ENCODE measurements at places on chromosomes 7 and 10. TPM values are rescaled to one million over a fixed set of nuclear protein-coding genes. Genes with fewer than 3 reads are reported as not detected.

GRCh38 chr10:22690614-22691431 lies 23.6 kb downstream of the PIP4K2A start:
- no peak for DNase-seq
- no peaks in the 10 kb centered on the region for H3K36me3 ChIP-seq
- no peak overlapping the region for H3K27ac ChIP-seq
- no peaks in the 10 kb centered on the region for H3K27me3 ChIP-seq

DNA sequence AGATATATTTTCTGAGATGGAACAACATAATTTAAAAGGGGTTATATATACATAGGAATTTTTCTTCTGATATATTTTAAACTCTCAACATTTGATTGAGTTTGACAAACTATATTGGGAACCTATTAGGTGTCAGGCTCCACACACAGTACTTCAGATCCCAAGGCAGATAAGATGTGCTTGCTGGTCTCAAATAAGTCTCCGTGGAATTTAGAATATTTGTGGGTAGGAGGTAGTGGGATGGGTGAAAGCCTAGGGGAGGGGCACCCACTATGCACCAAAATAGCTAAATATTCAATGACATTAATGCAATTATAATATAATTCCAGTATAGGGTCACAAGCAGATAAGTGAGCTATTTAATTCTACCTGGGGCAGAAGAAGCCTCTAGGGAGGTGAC lies 81.5 kb downstream of the ARL4A start:
- no peak for DNase-seq
- H3K4me3 ChIP-seq, result no peak overlapping the region
- no peak overlapping the region for H3K27ac ChIP-seq
- peaks cover 11% of the 10 kb centered on the region for H3K4me1 ChIP-seq

GRCh38 chr10:59624951-59625350 lies 84.7 kb downstream of the SLC16A9 start:
- H3K36me3 ChIP-seq, result no peaks in the 10 kb centered on the region
- H3K27me3 ChIP-seq, result no peaks in the 10 kb centered on the region
- H3K4me3 ChIP-seq, result no peak overlapping the region
- no peak overlapping the region for H3K27ac ChIP-seq
- H3K4me1 ChIP-seq, result no peaks in the 10 kb centered on the region
- no peak for DNase-seq

DNA sequence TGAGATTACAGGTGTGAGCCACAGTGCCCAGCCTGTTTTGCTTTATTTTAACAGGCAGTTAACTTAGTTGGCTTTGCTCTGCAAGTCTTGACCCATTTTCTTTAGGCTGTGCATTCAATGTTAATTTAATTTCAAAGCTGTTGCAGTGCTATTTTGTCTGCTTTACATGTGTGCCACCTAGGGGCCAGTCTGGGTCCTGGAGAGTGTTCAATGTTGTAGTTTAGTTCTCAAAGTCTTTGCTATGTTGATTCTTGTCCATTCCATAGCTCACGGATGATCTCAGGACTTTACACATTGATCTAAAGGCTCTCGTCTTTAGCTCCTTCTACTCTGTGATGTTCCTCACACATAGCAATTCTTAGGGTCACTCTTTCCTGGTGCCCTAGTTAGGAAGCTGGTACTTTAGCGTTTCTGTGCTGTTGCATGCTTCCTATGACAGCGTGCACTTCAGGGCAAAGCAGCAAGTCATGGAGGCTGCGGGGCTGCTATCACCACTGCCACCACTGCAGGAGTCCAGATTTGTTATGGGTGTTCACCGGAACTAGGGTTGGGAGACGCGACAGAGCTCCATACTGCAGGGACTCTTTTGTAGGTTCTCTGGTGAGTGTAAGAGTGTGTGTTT lies 16.4 kb upstream of the ABCA13 start:
- H3K4me1 ChIP-seq, result no peaks in the 10 kb centered on the region
- DNase-seq, result no peak
- no peak overlapping the region for H3K4me3 ChIP-seq
- no peaks in the 10 kb centered on the region for H3K27me3 ChIP-seq
- no peak overlapping the region for H3K27ac ChIP-seq

EN2 gene
- total RNA-seq, result 0.27 TPM

DNA sequence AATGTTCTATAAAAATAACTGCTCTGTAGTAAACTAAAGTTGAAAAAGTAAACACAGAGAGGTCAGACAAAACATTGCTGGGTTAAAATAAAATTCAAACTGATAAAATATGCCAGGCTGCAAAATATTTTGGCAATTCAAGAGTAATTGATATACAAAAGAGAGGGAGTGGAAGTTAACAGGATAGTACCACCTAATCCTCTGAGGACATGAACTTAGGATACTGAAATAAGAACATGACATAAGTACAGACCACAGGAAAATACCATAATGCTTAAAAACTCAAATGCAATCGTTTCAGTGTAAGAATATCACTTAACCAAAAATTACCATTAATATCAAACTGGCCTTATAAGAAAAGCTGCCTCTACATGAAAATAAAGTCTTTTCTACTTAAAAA lies 37.6 kb upstream of the GPR22 start:
- no peak overlapping the region for H3K4me3 ChIP-seq
- H3K27me3 ChIP-seq, result no peaks in the 10 kb centered on the region

DNA sequence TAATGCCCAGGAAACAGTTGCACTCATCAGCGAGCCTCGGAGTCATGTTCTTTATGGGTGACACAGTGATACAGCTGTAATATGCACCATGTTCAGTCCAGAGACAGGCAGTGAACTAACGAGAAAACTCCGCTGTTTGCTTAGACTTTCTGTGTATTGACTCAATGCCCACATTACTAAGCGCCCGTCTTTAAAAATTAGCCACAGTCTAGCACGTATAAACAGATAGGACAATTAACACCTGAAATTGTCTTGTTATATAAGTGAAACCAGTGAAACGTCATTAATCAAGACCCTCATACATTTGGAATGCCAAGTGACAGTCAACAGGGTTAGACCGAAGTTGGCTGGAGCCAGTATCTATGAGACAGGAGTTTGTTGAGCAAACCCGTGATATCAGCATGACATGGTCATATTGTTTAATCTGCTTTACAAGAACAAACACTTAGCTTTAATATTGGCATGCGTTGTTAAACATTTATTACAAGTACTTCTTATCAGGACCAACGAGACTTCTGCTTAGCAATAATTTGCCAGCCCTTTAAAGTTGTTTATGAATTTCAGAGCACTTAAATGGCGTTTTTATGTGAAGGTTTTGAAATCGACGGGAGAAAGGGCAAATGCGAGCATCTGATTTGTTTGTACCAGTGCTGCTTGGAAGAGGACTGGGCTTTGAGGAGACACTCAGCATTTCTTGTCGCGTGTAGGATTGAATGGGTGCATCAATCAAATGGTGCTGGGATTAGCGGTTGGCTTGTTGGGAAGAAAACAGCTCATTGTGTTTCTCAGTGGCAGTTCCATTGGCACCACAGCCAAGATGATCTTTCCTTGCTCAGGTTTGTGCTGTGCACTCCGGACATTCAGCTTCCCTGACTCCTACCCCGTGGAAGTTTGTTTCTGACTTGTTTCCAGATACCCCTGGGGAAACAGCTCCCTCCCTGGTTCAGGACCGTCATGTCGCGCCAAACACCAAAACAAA lies 56.3 kb downstream of the CAMK1D start:
- no peak for DNase-seq
- H3K27me3 ChIP-seq, result no peaks in the 10 kb centered on the region
- H3K36me3 ChIP-seq, result no peaks in the 10 kb centered on the region
- H3K27ac ChIP-seq, result no peak overlapping the region

DNA sequence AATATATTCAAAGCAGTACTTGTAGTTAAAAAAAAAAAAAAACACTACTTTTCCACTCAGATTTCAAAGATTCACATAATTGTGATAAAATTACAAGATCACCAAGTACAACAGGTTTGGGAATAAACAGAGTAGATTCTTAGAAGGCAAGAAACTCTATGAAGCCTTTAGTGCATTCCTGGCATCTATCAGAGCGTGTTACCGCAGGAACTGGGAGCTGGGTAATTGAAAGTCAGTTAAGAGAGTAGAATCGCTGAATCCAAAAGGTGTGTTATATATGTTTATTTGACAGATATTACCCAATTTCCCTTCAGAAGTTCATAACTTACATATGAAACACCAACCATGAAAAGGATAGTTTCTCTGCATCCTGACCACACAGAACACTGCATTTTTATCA lies 159.2 kb upstream of the PLXNA4 start:
- DNase-seq, result no peak
- no peak overlapping the region for H3K4me3 ChIP-seq
- H3K27ac ChIP-seq, result no peak overlapping the region
- H3K36me3 ChIP-seq, result no peaks in the 10 kb centered on the region

GRCh38 chr7:108375668-108376067 lies 80.6 kb downstream of the NRCAM start:
- no peak for DNase-seq
- no peak overlapping the region for H3K27ac ChIP-seq
- H3K4me1 ChIP-seq, result no peaks in the 10 kb centered on the region
- H3K36me3 ChIP-seq, result no peaks in the 10 kb centered on the region

DNA sequence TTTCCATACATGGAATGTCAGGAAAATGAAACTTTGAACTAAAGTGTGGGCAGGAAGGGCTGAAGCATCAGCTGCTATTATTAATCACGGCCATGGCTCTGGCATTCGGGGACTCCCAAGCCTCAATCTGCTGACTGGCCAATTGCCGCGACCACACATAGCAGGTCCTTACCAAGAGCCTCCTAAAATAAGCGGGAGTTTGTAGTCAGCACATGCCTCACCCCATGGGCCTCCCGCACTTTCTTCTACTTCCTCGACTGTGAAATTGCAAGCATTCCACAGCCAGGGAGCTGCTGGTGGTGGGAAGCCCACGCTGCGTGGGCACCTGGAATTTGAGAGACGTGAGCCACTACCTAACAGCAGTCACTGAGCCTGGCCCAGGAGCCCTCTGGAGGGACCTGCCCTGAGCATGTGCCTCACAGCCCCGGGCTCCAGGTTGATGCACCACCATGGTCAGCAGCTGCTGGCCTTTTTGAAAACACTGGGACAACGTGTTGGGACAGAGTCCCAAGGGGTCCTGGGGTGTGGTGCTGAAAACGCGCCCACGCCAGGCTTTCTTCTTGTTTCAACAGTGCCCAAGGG lies 211.4 kb downstream of the TNS3 start:
- no peaks in the 10 kb centered on the region for H3K4me1 ChIP-seq
- no peak overlapping the region for H3K4me3 ChIP-seq
- H3K36me3 ChIP-seq, result peaks cover 19% of the 10 kb centered on the region
- no peaks in the 10 kb centered on the region for H3K27me3 ChIP-seq
- no peak overlapping the region for H3K27ac ChIP-seq

DNA sequence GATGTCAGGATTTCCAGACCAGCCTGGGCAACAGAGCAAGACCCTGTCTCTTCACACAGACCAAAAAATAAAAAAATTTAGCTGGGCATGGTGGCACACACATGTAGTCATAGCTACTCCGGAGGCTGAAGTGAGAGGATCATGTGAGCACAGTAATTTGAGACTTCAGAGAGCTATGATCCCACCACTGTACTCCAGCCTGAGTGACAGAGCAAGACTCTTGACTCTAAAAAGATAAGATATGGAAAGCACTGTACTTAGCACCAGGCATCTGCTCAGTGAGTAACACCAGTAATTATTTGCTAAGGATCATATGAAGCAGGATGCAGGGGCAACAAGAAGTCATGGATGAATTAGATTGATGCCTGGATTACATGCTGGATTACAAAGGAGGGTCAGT lies 128.8 kb downstream of the CALN1 start:
- no peak overlapping the region for H3K27ac ChIP-seq
- no peaks in the 10 kb centered on the region for H3K27me3 ChIP-seq
- H3K4me3 ChIP-seq, result no peak overlapping the region
- no peak for DNase-seq
- H3K36me3 ChIP-seq, result no peaks in the 10 kb centered on the region

HDAC9 gene
- total RNA-seq, result 81.6 TPM

GRCh38 chr10:101487399-101487798 lies 100.7 kb downstream of the POLL start:
- no peak for DNase-seq
- no peaks in the 10 kb centered on the region for H3K36me3 ChIP-seq
- no peak overlapping the region for H3K4me3 ChIP-seq
- H3K4me1 ChIP-seq, result no peaks in the 10 kb centered on the region

TFEC gene
- total RNA-seq, result 8.4 TPM

DNA sequence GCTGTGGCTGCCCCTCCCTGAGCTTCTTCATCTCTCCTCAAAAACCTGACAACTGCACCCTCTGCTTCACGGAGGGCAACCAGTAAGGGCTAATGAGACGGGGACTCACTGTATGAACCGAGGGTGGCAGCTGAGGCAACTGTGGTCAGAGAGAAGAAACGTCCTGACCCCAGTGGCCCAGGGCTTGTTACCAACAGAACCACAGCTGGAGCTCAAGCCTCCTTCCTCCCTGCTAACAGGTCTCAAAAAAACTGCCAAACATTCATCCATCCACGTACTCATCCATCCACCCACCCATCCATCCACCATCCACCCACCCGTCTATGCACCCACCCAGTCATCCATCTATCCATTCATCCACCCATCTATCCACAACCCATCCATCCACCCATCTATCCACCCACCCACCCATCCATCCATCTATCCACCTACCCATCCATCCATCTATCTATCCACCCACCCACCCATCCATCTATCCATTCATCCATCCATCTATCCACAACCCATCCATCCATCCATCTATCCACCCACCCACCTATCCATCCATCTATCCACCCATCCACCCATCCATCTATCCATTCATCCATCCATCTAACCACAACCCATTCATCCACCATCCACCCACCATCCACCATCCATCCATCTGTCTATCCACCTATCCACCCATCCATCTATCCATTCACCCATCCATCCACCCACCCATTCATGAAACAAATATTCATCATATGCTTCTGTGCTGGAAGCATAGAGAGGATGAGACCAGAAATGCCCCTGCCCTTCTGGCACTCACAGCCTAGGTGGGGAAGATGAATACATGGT lies 111.7 kb downstream of the PDGFA start:
- no peaks in the 10 kb centered on the region for H3K27me3 ChIP-seq
- no peak overlapping the region for H3K4me3 ChIP-seq
- H3K4me1 ChIP-seq, result no peaks in the 10 kb centered on the region

CHCHD1 gene
- 22.6 TPM for total RNA-seq

CCDC3 gene
- total RNA-seq, result 127 TPM

IL6 gene
- 151 TPM for total RNA-seq

- H3K36me3 ChIP-seq, result no peaks in the 10 kb centered on the region
- peaks cover 18% of the 10 kb centered on the region for H3K4me1 ChIP-seq
- DNase-seq, result no peak
- no peaks in the 10 kb centered on the region for H3K27me3 ChIP-seq
- H3K4me3 ChIP-seq, result no peak overlapping the region
These were observed 42.8 kb downstream of the RBM20 start for GRCh38 chr10:110686949-110687348.

All from thoracic aorta (tissue), 2 donors.